M059J (cell line): ENCODE measurements at places on chromosomes 12 and 14.

DNA sequence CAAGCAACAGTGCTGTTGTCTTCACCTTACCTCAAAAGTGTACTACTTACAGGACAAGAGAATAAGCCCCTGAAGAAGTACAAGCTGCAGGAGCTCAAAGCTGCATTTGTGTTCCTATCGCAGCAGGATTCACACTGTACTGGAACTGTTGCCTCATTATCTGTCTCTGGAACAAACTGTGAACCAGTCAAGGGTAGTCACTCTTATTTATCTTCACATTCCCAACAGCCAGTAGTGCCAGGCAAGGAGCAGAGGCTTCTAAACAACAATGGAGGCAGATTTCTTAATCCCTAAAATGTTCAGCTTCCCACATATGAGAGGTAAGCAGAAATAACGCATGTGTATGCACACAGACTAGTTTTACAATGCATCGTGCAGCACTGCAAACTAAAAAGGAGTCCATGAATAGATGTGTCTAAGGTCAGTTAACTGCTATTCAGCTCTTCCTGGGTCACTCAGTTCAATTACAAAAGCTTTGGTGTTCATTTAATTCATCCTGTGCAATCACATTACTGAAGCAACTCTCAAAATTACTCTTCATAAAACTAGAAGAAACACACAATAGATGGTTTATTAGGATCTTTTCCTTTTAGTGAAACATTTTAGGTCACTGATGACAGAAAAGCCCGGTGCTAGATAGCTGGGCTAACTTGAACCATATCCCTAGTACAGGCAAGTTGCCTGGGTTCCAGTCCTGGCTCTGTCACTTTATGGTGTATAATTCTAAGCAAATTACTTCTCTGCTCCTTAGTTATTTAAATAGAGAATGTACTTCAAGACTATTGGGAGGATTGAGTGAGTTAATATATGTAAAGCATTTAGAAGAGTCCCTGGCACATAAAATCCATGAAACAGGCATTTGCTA, 2.7 kb downstream of the APPL2 start:
- no peak for DNase-seq

DNA sequence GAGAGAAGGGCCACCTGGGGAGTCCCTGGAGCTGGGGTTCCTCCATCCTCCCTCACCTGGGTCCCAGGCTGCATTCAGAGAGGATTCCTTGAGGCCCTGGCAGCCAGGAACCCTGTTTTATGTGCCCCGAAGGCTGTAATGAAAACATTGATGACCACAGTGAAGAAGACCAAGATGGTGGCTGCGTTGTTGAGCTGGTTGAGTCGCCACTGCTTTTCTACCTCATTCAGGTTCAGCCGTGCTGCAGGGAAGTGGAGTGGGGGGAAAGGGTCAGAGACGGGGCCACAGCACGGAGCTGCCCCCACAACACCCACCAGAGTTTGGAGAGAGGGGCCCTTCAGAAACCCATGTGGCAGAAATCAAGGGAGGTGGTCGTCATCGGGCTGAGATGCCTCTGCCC, 98.1 kb downstream of the NINJ2 start:
- no peak for DNase-seq

DNA sequence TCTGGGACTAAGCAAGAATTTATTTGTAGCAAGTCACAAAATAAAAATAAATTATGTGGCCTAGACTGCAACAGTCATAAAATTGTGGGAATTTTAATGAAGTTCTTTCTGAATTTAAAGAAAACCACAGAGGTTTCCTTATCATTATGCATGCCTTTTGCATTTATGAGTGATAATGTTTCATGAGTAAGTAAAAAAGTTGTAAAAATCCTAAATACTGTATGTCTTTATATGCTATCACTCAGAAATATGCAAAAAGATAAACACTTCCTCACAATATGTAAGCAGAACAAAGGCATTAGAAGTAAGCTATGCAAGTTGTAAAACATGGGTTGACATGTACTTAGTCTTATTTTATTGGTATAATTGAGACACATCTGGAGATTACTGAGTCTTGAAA, 239.4 kb upstream of the PDE3A start:
- DNase-seq, result no peak

GRCh38 chr14:64000749-64001148, 147.9 kb downstream of the SYNE2 start:
- DNase-seq, result no peak

DNA sequence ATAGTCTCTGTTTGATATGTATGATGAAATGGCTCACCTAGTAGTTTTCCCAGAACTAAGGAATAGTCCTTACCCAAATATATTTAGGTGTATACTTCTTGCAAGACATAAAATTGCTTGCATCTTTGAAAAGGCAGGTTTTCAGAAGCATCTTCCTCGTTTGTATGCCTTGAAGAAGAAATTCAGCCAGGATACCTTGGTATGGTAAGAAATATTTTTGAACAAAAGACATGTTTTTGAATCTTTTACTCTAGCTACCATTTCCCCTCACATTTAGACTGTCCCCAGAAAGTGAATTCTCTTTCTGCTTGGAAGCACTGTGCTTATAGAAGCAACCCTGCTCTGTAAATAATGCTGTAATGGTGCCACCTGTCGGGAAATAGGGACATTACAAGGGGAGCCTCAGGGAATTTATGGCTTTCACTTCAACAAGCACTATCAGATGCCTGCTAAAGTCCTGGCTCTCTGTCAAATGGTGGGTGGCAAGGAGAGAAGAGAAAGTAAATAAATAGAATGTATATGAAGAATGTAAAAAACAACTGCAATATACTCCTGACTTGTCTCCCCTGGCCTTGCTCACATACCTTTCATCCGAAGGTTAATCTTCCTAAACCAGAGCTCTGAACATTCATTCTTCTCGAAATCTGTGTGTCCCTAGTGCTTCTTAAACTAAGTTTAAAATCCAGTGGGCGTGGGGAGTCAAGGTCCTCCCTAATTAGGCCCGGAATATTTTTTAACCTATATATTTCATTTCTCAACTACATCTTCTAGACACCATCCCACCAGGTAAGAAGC, 6.1 kb downstream of the CCDC184 start:
- peak; percentile 66 for DNase-seq

DNA sequence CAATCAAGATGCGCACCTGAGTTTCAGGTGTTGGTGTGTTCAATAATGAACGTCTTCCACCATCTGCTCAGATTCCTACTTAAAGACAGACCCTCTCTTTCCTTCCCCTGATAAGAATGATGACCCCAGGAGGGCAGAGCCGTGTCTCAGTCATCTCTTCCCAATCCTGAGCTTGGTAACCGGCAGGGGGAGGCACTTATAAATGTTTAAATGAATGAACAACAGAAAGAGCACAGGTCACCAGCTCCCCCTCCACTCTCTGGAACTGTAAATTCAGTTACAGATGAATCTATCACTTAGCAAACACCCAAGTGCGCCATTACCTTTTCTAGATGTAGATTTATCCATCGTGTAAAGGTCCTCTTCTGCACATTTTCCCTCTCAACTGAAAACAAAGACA, 72.4 kb upstream of the DICER1 start:
- DNase-seq, result no peak

DNA sequence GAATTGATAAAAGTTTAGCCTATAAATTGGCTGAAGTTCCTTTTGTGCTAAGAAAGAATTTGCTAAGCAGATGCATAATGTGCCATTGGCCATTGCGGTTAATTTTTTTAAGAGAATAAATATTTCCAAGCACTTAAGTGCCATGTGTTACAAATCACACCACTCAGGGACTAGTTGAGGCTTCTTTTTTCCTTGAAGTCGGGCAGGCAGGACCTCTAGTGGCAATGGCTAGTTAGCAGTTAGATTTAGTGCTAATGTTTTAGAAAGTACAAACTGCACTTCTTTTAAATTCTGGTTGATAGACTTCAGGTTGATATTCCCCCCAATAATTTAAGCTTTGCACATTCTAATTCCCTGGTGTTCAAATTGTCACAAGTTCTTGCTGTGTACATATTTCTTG, 294.3 kb downstream of the APAF1 start:
- peak; percentile 15 for DNase-seq

DNA sequence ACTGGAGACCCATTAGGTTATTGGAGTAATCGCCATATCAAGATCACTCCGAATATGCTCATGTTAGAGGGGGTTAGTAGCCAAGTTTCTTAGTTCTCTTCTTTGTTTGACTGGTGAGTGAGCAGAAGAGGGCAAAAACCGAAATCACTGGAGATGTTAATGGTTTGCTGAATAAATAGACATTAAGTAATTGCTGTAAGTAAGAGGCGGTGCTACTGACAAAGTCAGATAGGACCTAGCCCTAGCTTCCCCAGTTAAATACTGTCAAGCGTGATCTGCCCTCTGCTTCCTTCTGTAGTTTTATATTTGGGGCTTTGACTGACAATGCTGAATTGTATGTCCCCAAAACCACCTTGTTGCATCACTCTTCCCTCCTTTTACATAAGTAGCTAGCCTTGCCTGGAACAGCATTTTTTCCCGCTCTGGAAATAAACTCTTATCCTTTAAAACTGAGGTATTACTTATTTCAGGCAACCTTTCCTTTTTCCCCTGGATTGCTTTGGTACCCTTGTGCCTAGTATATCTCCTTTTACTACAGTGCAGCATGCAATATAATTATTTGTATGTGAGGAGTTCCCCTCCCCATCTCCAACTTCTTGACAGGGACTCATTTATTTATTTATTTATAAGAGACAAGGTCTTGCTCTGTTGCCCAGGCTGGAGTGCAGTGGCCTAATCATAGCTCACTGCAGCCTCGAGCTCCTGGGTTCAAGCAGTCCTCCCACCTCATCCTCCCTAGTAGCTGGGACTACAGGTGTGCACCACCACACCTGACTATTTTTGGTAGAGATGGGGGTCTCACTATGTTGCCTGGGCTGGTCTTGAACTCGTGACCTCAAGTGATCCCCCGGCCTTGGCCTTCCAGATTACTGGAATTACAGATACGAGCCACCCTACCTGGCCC, 1.4 kb downstream of the SNRPF start:
- no peak for DNase-seq

- no peak for DNase-seq
Measured at GRCh38 chr14:24960816-24961215, 89.1 kb downstream of the STXBP6 start.

DNA sequence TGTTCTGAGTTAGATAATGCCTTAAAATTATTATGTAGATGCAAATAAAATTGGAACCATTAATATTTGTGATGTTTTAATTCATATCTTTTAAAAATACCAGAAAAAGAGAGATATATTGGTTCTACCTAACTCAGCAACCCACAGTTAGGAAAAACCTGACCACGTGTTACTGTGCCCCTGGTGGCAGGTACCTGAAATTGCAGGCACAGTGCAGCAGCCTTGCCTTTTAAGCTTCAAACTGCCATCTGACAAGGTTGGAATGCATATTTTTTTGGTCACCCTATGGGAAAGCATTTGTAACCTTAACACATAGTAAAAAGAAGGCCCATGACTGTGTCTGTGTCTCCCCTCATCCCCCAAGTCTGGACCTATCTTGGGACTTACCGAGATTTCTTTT, 109.4 kb upstream of the NOS1 start:
- no peak for DNase-seq

- no peak for DNase-seq
Measured at GRCh38 chr12:132510111-132510724, 20.3 kb downstream of the FBRSL1 start.

DNA sequence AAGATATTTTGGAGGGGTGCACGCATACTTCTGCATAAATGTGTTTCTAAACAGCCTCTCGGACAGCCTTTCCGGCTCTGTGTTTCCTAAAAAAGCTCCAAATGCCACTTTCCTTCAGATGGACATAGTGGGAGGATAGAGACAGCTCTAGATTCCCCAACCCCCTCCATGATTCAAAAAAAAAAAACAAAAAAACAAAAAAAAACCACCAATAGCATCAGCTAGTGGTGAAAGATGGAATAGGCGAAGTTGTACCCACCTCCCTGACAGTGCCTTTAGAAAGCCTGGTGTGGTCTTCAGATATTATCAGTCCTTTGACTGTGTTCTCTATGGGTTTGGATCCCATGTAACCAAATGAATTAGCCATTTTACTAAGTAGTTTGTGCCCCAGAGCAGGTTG, 94.1 kb downstream of the PHETA1 start:
- DNase-seq, result no peak

DNA sequence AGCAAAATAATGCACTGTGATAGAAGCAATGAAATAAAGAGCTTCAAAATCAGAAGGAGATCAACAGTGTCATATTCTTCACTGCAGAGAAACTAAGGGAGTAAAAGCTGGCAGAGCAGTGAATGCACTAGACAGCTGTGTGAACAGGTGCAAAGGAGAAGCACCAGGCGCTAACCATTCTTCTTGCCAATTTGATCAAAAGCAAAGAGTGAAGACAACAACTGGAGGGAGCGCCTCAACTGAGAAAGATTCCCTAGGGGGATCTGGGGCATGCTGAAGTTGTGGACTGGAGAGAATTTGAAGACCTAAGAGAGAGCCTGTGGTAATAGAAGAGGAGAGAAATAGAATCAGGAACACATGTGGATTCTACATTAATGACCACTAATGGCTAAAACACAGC, 50.4 kb upstream of the OVCH1 start:
- no peak for DNase-seq

DNA sequence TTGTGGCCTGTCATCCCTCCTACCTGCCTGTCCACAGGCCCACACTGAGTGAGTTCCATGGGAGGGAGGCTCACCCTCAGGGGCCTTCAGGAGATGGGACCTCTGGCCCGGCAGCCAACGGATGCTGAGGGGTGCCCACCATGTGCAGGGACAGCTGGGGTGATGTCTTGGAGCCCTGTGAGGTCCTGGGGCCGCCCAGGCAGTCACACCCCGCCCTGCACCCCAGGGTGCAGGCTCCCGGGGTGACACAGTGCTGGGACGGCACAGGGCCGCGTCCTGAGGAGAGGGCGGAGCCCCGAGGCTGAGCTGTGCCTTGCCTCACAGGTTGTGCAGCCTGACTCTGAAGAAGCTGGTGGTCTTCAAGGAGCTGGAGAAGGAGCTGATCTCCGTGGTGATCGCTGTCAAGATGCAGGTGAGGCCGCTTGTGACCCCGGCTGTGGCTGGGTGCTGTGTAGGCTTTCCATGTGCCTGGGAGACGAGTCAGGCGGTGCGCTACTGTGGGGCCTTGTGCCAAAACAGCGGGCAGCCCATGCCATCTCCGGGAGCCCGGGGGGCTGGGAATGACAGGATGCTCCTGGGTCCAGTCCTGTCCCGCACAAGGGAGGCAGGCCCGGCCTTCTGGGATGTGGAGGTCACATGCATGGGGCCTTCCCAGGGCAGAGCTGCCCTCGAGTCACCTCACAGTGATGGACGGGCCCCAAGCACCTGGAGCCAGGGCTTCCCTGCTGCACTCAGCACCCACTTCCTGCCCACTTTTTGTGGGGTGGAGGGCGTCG, 33.8 kb downstream of the PACS2 start:
- no peak for DNase-seq
